ENCODE measurements at places on chromosomes 4 and X. TPM values are rescaled to one million over a fixed set of nuclear protein-coding genes. Genes with fewer than 3 reads are reported as not detected.

MAGEA4 gene
- not detected for total RNA-seq

ABLIM2 gene
- total RNA-seq = 2.3 TPM

IRS4 gene
- total RNA-seq = 0.38 TPM

ATOH1 gene
- not detected for total RNA-seq

SPANXB1 gene
- not detected for total RNA-seq

RNF128 gene
- total RNA-seq = 0.28 TPM

TRIM2 gene
- 182 TPM for total RNA-seq

CT45A5 gene
- total RNA-seq = not detected

GPC4 gene
- total RNA-seq = 9.6 TPM

KIAA0232 gene
- 46.5 TPM for total RNA-seq

GAGE1 gene
- not detected for total RNA-seq

AADAT gene
- 14.7 TPM for total RNA-seq

UGT2A3 gene
- not detected for total RNA-seq

GYG2 gene
- 4.8 TPM for total RNA-seq

ERCC6L gene
- total RNA-seq = 1.00 TPM

LNX1 gene
- total RNA-seq = 18.7 TPM

YY2 gene
- total RNA-seq = 5.2 TPM

SMIM31 gene
- total RNA-seq = not detected

SH3D19 gene
- 2.5 TPM for total RNA-seq

AMELX gene
- not detected for total RNA-seq

LDOC1 gene
- total RNA-seq = 29.1 TPM

DGKK gene
- total RNA-seq = 0.41 TPM

TMEM164 gene
- total RNA-seq = 23.5 TPM

CFAP47 gene
- total RNA-seq = 0.81 TPM

ZNF595 gene
- 7.8 TPM for total RNA-seq

EREG gene
- total RNA-seq = 0.09 TPM

HEPH gene
- 1.5 TPM for total RNA-seq

IL15 gene
- 0.23 TPM for total RNA-seq

AMER1 gene
- 1.9 TPM for total RNA-seq

ARMCX4 gene
- 24.4 TPM for total RNA-seq

EDNRA gene
- 0.25 TPM for total RNA-seq

GAB3 gene
- total RNA-seq = 13.8 TPM

SPANXN3 gene
- total RNA-seq = not detected

PSAPL1 gene
- 0.41 TPM for total RNA-seq

CHIC2 gene
- 12.6 TPM for total RNA-seq

APLN gene
- total RNA-seq = 0.77 TPM

CSAG1 gene
- not detected for total RNA-seq

MGARP gene
- 1.4 TPM for total RNA-seq

FRMD7 gene
- total RNA-seq = not detected

SERPINA7 gene
- not detected for total RNA-seq

USP51 gene
- 4.8 TPM for total RNA-seq

SOX3 gene
- total RNA-seq = 17.3 TPM

HTN3 gene
- total RNA-seq = not detected

INTU gene
- total RNA-seq = 13.2 TPM

SCARB2 gene
- total RNA-seq = 79.7 TPM

CYBB gene
- total RNA-seq = 0.14 TPM

FAM9B gene
- 0.09 TPM for total RNA-seq

LRIT3 gene
- 0.32 TPM for total RNA-seq

ITM2A gene
- total RNA-seq = 2.4 TPM

CEP44 gene
- total RNA-seq = 20.0 TPM

MAGEA12 gene
- total RNA-seq = not detected

IL2 gene
- not detected for total RNA-seq

USP17L18 gene
- total RNA-seq = not detected

PARM1 gene
- 1.1 TPM for total RNA-seq

ANXA3 gene
- 7.7 TPM for total RNA-seq

POU4F2 gene
- total RNA-seq = 0.09 TPM
